ENCODE measurements at places on chromosomes 12 and 14.

GRCh38 chr14:36663404-36664321, 2.0 kb downstream of the PAX9 start:
- DNase-seq, result no peak

DNA sequence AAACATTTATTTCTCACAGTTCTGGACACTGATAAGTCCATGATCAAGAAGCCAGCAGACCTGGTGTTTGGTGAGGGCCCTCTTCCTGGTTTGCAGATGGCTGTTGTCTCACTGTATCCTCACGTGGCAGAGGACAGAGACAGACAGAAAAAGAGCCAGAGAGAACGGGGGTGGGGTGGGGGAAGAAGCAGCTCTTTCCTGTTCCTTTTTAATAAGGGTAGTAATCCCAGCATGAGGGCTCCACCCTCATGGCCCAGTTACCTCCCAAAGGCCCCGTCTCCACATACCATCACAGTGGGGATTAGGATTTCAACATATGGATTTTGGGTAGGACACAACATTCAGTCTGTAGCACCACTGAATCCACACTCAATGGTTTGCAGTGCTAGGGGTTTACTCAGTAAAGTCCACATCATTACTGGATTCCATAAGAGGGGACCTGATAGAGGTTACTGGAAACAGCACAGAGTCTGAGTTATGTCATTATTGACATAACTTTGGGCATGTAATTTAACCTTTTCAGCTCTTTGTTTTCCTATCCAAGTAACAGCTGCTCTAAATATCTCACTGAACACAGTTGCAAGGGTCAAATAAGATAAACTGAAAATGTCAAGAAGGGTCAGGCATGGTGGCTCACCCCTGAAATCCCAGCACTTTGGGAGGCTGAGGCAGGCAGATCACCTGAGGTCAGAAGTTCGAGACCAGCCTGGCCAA, 53.2 kb downstream of the RPAP3 start:
- DNase-seq, result no peak

DNA sequence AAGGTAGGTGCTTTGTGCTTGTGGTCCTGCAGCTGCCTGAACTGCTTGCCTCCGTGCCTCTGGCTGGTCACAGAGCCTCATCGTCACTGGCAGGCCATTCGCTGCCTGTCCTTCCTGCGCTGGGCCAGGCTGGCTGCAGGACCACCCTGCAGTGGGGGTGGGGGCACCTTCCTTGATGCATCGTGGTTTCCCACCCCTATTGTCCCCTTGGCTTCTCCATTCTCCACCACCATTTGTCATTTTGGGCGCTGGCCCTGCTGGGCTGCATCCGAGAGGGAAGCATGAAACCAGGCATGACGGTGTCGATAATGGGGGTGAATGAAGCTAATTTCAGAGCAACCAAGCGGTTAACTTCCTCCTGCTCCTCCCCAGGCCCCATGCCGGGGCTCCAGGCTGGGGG, 127.7 kb downstream of the NRXN3 start:
- no peak for DNase-seq

GRCh38 chr12:23236066-23236780, 611.3 kb downstream of the ETNK1 start:
- DNase-seq, result no peak

DNA sequence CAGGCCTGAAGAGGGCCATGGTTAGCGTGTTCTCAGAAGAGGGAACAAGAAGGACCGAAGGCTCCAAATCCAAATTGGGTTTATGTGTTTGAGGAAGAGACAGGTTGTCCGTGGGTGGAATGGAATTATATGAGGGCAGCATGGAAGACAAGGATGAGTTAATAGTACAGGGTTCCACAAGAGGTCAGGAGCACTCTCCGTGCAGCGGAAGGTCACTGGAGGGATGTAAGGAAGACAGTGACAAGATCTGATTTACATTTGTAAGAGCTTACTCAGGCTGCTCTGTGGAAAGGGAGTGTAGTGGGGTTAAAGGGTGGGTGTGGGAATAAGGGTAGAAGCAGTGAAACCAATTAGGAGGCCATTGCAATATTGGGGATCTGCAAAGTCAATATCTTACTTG, 97.0 kb downstream of the TPH2 start:
- DNase-seq, result no peak

GRCh38 chr12:107458163-107458562, 227.4 kb upstream of the PWP1 start:
- DNase-seq, result no peak

GRCh38 chr12:3420693-3421092, 70.3 kb upstream of the PRMT8 start:
- no peak for DNase-seq

DNA sequence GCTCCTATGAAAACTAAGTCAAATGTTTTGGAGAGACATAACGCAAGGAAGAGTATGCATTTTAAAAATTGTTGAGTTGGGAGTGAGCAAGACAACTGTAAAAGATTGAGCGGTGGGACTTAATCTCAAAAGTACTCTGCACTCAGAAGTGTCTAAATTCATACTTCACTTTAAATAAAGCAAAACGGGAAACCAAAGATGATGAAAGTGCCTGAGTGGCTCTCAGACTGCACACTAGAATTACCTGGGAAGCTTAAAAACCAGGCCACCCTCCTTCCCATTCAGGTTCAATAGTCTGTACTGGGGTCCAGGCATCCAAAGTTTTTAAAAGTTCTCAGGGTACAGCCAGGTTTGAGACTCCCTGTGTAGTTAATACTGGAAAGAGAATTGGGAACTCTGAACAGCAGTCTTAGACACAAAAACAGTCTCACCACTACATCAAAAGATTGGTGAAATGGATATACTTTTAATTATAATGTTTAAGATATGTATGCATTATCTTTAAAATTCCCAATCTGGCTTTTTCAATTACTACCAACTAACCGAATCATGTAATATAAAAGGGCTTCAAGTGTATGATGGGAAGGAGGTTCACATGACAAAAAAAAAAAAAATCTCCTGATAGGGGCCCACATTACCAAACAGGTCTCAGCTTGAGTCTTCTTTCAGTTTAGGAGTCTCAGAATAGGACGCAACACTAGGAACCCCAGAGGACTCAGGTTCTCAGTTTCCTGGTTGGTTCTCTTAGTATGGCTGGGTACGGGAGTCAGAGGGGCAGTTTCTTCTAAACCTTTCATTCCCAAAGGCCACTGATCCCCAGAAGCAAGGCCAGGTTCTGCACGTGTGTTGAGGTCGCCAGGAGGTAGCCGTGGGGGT, 1.0 kb downstream of the HOMEZ start:
- no peak for DNase-seq

DNA sequence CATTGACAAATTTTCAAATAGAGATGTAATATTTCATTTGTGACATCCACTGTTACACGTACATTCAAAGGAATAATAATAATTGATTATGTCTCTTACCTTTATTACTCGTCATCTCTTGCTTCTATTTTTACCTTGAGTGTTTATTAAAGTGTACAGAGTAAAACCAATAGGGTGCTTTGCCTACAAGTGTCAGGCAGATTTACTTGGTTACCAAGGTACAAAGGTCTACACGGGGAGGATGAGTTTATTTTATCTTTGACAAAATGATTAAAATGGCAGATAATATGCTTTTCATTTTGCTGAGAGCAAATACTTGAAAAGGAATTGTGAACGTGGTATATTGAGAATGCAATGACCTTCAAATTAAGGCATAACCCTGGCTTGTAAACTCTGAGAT, 137.8 kb upstream of the SOX5 start:
- DNase-seq, result no peak

DNA sequence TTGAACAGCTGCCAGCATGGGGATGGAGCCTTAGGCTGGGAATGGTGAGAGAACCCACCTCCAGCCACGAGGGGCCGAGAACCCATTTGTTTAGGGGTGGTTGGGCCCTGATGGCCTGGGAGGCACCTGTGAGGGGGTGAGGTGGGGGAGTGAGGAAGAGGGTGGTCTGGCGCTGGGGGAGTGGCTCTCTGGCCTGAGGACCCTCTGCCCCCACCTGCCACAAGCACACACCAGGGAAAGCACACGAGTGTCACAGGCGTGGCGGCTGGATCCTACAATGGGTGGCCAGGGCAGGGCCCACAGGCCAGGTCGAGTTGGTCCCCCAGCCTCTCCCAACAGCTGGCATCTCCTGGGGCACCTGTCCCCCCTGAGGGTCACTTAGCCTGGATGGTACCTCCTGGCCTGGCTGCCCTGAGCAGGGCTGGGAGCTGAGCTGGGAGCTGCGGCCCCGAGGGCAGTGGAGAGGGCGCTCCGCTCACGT, 340.5 kb downstream of the TMEM121 start:
- DNase-seq, result no peak

- DNase-seq, result no peak
These were observed 130.3 kb downstream of the TGFB3 start for GRCh38 chr14:75851574-75851866.

DNA sequence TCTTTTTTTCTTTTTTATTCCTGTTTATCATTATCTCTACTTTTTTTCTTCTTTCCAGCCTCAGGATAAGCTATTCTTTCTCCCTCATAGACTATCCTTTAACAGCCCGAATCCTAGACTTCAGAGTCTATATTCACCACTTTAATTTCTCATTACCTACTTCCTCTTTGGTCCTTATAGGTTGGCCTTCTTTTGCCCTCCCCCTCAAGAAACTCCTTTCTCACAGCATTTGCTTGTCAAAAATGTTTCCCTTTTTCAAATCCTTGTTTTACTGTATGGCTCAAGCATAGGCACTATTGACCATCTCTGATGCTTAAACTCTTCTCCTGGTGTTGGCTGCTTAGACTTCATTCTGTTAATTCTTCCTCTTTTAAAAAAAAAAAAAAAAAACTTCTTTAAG, 52.5 kb downstream of the KIAA0586 start:
- DNase-seq, result no peak

DNA sequence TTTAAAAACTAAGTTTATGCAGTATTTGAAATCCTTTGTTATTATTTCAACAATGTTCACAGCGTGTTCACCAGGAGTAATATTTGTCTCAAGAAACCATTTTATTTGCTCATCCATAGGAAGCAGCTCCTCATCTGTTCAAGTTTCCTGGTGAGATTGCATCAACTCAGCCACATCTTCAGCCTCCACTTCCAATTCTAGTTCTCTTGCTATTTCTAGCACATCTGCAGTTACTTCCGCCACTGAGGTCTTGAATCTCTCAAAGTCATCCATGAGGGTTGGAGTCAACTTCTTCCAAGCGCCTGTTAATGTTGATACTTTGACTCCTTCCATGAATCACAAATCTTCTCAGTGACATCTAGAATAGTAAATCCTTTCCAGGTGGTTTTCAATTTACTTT, 18.0 kb downstream of the CLEC9A start:
- DNase-seq, result no peak

GRCh38 chr12:133227281-133227852, 8.3 kb downstream of the ANHX start:
- no peak for DNase-seq

DNA sequence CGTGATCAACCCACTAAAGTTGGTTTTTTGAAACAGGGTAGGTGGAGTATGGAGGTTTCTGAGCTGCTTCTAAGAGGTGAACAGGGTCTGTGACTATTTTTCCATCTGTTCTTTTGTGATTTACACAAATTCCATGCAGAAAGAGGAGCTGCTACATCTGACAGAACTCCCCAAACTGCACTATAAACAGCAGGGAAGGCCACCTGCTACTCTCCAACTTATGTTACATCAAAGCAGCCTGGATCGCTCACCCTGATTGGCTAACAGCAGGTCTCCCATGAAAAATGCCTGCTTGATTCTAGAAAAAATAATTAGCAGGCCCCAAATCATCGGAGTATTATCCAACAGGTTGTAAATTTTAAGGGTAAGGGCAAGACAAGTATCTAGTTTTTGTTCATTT, 282.9 kb upstream of the FLRT2 start:
- no peak for DNase-seq

DNA sequence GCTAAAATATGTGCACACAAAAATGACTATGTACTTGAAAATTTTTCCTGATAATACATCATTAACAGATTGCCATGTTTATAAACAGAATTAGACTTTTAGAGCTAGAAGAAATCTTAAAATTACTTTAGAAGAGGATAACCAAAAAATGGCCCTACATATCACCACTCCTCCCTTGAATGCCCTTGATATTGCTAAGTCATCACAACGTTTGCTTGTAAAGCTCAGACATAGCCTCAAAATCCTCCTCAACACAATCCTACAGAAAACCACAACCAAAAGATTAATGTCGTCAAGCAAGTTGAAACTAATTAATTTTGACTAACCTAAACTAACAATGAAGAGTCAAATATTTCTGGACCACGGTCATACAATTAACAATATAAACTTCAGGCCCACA, 19.4 kb upstream of the NAA30 start:
- no peak for DNase-seq

- DNase-seq, result no peak
These were observed 596.7 kb downstream of the SLC6A15 start for GRCh38 chr12:84315926-84316325.

- no peak for DNase-seq
These were observed 38.8 kb downstream of the CDKL1 start for GRCh38 chr14:50357753-50358395.

GRCh38 chr12:131368668-131369071, 342.2 kb upstream of the SFSWAP start:
- DNase-seq, result no peak

GRCh38 chr14:50230401-50230700, 1.0 kb downstream of the SOS2 start:
- peak; percentile 9 for DNase-seq

DNA sequence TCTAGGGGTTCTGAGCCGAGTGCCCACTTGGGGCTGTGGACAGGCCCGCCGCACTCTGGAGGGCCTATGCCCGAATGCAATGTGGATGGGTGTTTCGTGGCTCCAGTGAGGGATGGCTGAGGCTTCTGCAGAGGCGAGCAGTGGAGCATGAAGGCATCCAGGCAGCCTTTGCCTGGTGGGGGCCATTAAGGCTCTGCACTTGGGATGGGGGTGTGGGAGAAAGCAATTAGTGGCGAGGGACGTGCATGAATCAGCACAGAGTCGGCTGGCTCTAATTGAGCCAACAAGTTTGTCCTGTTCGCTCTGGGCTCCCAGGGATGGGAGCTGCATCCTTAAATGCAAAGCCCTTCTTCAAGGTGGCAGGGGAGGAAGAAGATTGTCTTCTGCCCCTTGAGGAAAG, 346.9 kb upstream of the FKBP4 start:
- no peak for DNase-seq

GRCh38 chr12:90816353-90817089, 138.5 kb downstream of the CCER1 start:
- DNase-seq, result no peak

- no peak for DNase-seq
These were observed 48.4 kb downstream of the ZNF641 start for GRCh38 chr12:48302161-48302911.

GRCh38 chr14:90201344-90201743, 55.0 kb upstream of the PSMC1 start:
- no peak for DNase-seq

GRCh38 chr14:34843011-34843554, 32.1 kb downstream of the BAZ1A start:
- no peak for DNase-seq

- DNase-seq, result no peak
These were observed 22.9 kb downstream of the SYNE3 start for GRCh38 chr14:95493503-95493902.

GRCh38 chr12:55002355-55002754, 17.4 kb upstream of the NEUROD4 start:
- no peak for DNase-seq

- DNase-seq, result no peak
These were observed 23.4 kb upstream of the MAP3K9 start for GRCh38 chr14:70832561-70833305.
